ENCODE measurements at places on chromosomes 2 and 18.

GRCh38 chr2:106840818-106841217, 45.1 kb downstream of the ST6GAL2 start:
- no peak for DNase-seq

DNA sequence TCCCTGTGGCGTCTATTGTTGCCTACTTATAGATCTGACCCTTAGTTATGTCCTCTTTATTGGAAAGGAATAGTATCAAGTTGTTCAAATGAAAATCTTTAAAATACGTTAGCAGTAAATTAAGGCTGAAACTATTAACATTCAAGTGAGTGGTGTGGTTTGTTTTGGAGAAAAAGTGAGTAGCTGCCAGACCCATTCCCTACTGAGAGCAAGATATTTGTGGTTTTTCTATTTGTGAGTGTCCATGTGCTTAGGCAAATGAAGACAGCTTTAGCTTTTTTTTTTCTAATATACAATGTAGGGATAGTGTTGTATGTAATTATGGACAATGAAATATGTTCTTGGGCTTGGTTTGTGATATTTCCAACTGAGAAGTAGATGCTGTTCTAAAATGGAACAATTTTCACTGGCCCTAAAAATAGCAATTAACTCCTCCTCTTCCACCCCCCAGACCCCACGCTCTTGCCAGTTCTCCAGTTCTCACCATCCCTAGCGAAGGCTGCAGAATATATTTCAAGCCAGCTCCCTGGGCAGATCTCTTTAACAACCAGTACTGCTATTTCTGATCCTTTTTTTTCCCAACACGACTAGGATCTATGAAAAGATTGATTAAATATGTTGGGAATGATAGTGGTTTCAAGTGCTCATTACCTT, 83.1 kb downstream of the CCDC85A start:
- DNase-seq: no peak

DNA sequence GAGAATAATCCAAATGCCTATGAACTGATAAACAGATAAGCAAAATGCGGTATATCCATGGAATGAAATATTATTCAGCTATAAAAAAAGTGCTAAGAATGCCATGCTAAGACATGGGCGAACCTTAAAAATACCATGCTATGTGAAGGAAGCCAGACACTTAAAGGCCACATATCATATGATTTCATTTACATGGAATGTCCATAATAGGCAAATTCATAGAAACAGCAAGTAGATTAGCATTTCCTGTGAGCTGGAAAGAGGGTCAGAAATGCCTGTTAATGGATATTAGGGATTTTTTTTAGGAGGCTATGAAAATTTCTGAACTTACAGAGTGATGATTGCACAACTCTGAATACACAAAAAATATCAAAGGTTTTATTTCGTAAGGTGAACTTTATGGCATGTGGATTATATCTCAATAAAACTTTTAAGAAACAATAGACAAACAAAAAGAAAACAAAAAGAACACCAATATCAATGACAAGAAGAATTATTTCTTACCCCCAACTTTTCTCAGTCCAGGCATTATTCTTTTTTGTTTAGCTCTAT, 1207.7 kb downstream of the SUCLG1 start:
- DNase-seq: no peak

GRCh38 chr2:181764095-181764963, 84.0 kb upstream of the NEUROD1 start:
- DNase-seq: no peak

DNA sequence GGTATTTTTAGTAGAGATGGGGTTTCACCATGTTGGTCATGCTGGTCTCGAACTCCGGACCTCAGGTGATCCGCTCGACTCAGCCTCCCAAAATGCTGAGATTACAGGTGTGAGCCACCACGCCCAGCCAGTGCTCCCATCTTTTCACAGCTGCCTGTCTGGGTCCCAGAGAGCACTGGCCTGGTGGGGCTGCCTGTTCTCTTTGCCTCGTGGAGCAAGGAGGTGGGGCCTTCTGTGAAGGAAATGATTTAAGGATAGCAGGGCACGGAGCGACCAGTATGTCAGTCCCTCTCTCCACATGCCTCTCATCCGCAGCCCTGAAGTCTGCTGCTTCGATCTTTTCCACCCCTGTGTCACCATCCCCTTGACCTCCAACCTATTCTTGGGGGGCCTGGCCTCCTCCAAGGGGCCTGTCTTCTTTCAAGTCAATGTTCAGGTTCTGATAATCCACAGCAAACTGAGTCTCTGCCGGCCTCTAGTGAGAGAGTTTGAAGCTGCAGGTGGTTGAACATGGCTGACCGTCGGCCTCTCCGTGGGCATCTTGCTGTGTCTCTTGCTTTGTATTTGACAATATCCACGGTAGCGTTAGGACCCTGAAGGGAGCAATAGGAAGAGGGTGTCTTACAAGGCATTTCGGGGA, 28.2 kb upstream of the GIGYF2 start:
- DNase-seq: peak; percentile 61

DNA sequence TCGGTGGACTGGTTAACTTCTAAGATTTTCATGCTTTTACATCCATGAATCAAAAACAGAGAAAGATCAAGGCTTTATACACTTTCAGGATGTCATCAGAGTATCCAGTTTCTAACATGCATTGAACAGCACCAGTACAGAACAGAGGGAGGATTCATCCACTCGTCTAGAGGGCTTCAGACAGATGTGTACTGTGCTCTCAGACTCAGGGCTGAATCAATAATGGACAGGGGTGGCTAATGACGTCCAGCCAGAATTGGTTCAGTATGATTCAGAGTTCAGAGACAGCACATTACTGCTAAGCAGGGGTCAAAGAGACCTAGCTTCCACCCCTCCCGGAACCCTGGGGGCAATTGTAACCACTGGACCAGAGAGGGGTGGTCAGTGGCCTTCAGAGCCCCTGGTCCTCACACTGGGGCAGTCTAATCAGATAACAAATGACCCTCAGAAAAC, 37.3 kb downstream of the RNU4ATAC start:
- no peak for DNase-seq

DNA sequence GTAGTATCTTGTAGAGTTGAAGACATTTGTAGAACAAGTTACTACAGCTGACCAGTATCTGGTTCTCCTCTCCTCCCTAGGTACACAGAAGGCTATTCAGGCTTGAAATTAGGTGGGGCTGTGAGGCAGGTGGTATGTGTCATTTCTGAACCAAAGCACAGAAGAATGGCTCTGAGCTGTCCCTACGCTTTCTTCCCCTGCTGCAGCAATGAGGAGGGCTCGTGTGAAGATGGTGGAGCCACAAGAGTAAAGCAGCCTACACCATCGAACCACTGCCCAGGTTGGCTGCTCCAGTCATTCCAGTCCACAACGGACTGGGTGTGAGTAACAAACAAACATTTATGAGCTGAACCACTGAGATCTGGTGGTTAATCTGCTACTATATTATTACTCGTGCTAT, 148.9 kb downstream of the DTNB start:
- no peak for DNase-seq

DNA sequence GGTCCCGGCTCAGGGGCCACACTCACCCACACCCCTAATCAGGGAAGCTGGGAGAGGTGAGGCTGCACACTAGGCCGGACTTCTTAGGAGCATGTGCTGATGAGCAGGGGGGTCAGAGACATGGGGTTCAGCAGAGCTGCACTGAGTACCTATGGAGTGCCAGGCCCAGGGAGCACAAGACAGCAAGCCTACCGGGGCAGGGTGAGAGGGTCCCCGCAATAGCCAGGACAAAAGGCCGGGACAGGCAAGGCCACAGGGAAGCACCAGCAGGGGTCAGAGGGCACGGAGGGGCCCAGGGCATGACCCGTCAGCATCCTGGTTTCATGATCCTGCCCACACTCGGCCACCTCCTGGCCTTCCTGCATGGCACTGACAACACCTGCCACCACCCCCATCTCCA, 73.5 kb downstream of the TNS1 start:
- no peak for DNase-seq

DNA sequence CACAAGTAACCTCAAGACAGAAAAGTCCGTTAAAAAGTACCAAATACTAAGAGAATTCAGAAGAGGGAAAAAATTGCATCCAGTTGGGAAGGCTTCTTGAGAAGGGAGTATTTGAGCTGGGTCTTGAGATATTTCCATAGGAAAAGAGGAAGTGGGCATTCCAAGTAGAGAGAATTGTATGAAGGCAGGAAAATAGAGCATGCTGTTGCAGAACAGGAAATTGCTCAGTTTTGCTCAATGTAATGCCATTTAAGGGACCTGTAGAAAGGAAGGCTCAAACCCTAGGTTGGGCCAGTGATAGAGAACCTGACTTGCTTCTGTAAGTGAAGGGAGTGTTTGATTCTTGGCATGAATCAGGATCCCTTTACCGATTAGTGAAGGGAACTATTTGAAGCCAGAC, 1.0 kb upstream of the ZC3H8 start:
- no peak for DNase-seq

DNA sequence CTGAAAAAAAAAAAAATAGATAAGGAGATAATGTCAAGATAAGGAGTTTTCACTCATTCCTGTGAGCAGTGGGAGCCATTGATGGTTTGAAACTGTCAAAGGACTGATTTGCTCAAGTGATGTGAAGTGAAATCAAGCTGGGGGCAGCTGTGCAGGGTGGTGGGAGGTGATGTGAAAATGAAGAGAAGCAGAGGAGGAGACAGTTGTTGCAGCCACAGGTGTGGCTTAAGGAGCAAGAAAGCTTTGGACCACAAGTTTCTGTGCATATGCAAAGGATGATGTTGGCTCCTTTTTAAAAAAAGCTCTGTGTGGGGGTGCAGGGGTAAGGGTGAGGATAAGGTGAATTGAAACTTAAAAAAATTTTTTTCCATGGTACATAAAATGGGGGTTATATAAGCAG, 8.3 kb downstream of the EFR3B start:
- DNase-seq: no peak

DNA sequence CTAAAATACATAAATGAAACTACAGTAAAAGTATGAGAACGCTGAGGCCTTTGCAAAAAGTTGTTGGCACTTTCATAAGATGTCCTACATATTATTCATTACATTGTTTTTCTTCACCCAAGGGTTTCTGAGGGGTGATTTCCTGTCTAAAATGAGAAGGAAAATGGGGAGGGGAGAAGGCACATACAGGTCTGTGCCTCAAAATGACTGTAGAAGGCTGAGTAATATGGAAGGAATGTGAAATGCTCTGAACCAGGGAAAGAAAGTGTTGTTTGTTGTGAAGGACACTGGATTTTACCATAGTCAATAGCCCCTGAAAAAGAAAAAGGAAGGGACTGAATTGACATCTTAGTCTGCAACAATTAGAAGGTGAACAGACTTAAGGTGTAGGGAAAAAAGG, 99.5 kb upstream of the RNF152 start:
- DNase-seq: no peak

GRCh38 chr2:238929242-238930081, 81.6 kb downstream of the TWIST2 start:
- no peak for DNase-seq

GRCh38 chr2:157158111-157158510, 99.4 kb upstream of the GALNT5 start:
- DNase-seq: no peak

GRCh38 chr2:60299179-60299578, 254.3 kb downstream of the BCL11A start:
- DNase-seq: no peak

DNA sequence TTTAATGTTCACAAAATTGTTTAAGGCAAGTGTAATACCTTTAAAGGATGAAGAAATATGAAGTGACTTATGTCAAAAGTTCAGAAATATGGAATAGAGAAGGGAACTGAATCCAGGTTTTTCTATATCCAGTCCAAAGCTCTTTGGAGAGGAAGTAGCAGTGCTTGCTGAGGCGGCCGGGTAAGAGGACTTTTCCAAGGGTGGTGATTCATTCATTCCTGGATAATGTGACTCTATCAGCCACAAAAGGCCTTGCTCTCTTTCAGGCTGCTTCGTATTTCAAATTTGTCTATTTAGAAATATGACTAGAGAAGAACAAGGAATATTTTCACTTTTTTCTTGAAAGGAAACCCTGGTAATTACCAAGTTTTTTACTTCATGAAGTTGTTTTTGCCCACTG, 830.1 kb upstream of the ZEB2 start:
- no peak for DNase-seq

GRCh38 chr2:126558029-126558428, 97.9 kb upstream of the GYPC start:
- no peak for DNase-seq

DNA sequence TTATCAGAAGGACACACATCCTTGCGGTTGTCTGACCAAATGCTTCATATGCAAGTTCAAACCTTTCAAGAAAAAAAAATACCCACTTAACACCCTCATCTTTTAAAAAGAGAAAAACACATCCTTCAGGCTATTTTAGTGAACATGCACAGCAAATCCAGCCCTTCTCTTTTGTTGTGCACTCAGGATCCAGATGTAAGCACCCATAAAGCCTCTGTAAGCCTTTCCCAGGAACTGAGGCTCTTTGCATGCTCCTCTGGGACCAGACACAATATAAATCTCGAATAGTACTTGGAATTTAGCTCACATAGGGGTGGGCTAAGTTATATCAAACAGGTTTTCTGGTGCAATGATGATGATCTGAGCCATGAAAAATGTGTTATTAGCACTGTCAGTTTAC, 308.8 kb upstream of the FAM98A start:
- DNase-seq: no peak

DNA sequence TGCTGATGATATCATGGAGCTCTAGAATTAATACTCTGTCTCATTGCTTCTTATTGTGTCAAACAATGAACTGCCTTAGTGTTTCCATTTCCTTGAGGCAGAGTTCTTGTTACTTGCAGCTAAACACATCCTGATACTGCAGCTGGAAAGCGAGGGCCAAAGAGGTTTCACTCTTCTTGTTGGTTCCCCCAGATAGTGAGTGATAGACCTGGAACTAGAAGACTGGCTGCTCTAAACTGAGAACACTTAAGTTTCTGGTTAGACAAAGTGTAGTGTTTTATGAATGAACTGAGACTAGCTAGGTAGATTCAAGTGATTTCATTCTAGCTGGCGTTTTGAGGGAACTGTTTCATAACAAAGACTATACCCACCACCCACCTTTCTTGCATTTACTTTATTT, 321.7 kb downstream of the TXNL1 start:
- DNase-seq: no peak

Data from amygdala (tissue), 56 donors.